ENCODE measurements at places on chromosomes 1 and 21.

DNA sequence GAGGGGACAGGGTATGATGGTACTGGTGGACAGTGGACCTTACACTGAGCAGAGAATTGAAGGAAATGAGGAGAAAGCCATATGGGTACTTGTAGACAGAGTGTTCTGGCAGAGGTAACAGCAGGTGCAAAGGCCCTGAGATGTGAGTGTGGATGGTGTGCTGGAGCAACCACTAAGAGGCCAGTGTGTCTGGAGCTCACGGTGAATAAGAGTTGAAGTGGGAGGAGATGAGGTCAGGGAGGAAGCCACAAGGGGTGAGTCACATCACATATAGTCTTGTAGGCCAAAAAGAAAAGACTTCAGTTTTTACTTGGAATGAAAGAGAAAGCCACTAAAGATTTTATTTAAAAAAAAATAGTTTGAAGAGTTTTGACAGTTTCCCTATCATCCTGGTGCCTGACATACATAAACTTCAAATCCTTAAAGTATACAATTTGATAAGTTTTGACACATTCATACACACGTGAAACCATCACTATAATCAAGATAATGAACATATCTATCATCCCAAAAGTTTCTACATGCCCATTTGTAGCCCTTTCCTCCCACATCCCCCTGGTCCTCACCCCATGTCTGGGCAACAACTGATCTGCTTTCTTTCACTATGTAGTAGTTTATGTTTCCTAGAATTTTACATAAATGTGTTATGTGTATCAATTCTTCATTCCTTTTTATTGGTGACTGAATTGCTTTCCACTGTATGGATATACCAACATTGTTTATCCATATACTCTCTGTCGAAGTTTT, 148.4 kb downstream of the GPATCH2 start:
- DNase-seq = no peak

- no peak for DNase-seq
Observed at GRCh38 chr1:59544615-59545293, 247.9 kb downstream of the FGGY start.

DNA sequence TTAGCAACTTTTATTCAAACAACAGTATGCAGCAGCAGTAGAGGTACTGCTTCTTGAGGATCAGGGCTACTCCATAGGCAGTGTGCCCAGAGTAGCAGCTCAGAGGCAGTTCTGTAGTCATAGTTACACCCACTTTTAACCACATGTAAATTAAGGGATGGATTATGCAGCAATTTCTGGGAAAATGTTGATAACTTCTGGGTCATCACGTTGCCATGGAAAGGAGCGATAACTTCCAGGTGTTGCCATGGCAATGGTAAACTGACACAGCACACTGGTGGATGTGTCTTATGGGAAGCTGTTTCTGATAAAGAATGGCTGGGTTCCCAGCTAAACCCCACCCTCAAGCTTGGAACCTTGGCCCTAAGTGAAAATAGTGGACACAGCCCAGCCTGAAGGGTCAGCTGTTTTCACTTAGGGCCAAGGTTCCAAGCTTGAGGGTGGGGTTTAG, 29.0 kb upstream of the PLA2G2A start:
- no peak for DNase-seq

GRCh38 chr1:176225911-176226310, 18.8 kb upstream of the COP1 start:
- no peak for DNase-seq

All from frontal cortex (tissue), 4 donors.